ENCODE measurements at places on chromosomes 2 and 18.

GRCh38 chr2:222707689-222708273 is 36.3 kb downstream of the MOGAT1 start:
- DNase-seq, result no peak

GRCh38 chr2:62415019-62415431 is 91.0 kb downstream of the TMEM17 start:
- no peak for DNase-seq

GRCh38 chr2:206259376-206260187 is 14.9 kb upstream of the ZDBF2 start:
- DNase-seq, result no peak

DNA sequence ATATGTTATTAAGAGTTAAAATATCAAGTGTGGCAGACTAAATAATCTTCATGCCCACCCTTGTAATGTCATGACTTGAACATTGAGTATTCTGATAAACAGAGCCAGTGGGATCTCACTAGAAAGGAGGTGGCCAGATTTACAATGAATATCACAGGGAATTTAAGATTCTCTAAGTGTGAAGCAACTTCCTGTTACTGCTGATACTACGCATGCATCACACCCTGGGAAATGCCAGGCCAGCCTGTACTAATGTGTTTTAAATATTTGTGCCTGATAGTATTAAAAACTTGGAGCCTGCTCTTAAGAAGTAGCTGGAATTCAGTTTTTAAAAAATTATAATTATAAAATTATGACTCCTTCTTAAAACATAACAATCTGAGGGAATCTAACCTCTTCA is 148.3 kb downstream of the LAMA3 start:
- DNase-seq, result no peak

- DNase-seq, result no peak
These were observed 32.3 kb downstream of the KLF7 start for GRCh38 chr2:207133458-207133819.

- no peak for DNase-seq
These were observed 17.7 kb downstream of the SPDYA start for GRCh38 chr2:28828382-28828781.

DNA sequence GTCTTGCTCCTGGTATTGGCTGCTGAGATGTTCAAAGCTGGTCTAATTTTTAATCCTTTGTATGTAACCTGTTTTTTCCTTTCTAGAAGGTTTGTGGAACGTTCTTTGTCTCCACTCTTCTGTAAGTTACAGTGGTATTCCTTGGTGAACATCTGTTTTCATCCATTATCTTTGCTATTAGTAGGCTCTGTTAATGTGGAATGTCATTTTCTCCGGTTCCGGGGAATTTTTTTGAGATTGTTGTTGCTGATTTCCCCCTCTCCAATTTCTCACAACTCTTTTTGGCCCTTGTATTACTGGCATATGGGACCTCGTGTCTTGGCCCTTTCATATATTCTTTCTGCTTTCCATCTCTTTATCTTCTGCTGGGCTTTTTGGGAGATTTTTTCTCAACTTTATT is 63.4 kb downstream of the LCLAT1 start:
- DNase-seq, result no peak

- no peak for DNase-seq
These were observed 18.2 kb upstream of the DUSP2 start for GRCh38 chr2:96163415-96163767.

GRCh38 chr2:176565641-176566323 is 296.5 kb downstream of the MTX2 start:
- no peak for DNase-seq

- no peak for DNase-seq
These were observed 1.9 kb upstream of the IL36RN start for GRCh38 chr2:113057117-113057516.

DNA sequence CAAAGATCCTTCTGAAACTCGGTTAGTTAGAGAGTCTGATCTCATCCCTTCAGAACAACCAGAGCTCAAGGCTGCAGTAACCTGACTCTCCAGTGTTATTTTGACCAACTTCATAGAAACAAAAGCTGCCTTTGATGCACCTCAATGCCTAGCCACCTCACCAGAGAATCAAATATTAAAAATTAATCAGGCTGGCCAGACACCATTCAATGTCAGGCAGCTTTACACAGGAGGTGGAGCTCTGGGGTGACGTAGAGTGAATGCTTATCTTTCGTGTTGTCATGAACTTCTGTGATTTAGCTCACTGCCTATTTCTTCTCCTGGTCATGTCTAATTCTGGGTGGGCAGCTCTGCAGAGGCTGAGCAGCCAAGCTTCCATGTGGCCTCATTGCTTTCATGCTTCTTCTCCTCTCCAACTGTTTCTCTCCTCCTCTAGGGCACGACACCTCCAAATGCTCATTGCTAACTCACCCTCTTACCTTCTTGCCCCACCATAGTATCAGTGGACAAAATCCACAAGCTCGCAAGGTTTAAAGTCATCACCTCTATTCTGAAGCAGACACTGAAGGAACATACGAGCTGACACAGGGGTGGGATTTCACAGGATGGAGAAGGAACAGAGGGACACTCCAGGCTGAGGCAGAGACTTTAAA is 39.4 kb downstream of the AAK1 start:
- no peak for DNase-seq

GRCh38 chr2:6930923-6931647 is 13.9 kb downstream of the RNF144A start:
- no peak for DNase-seq

DNA sequence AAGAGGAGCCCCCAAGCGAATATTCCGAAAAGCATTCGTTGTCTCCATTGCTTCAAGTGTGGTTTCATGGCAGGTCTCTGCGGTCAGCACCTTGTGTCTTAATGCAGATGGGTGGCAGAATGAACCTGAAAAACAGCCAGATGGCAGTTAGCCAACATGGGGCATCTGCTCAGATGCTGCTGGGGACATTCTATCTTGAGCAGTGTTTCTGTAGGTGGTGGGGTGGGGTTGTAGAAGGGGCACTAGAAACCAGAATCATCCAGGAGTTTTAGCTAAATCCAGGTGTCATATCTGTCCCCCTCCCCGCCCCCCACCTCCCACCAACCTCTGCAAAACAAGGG is 42.1 kb downstream of the ST6GAL2 start:
- DNase-seq, result no peak

- no peak for DNase-seq
These were observed 322.2 kb upstream of the DDX18 start for GRCh38 chr2:117492209-117492851.

GRCh38 chr2:201696151-201696659 is 2.2 kb downstream of the MPP4 start:
- no peak for DNase-seq

- no peak for DNase-seq
These were observed 117.6 kb upstream of the DTNA start for GRCh38 chr18:34592481-34592880.

DNA sequence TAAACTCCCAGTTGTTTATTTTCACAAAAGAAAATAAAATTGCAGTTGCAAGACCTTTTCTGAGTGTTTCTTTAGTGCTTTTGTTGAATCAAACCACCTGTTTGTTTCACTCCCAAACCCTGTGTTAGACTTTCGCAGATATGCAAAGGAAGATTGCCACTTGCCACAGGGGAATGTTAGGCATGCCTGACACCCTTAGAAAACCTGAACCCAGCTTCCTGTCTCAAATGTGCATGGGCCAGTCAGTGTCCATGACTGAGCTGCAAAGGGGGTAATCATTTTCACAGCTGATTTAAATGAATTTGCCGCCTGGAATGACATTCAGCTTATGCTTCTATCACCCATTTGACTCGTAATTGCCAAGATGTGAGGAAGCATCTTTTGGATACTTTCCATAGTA is 17.5 kb downstream of the TGOLN2 start:
- DNase-seq, result no peak

DNA sequence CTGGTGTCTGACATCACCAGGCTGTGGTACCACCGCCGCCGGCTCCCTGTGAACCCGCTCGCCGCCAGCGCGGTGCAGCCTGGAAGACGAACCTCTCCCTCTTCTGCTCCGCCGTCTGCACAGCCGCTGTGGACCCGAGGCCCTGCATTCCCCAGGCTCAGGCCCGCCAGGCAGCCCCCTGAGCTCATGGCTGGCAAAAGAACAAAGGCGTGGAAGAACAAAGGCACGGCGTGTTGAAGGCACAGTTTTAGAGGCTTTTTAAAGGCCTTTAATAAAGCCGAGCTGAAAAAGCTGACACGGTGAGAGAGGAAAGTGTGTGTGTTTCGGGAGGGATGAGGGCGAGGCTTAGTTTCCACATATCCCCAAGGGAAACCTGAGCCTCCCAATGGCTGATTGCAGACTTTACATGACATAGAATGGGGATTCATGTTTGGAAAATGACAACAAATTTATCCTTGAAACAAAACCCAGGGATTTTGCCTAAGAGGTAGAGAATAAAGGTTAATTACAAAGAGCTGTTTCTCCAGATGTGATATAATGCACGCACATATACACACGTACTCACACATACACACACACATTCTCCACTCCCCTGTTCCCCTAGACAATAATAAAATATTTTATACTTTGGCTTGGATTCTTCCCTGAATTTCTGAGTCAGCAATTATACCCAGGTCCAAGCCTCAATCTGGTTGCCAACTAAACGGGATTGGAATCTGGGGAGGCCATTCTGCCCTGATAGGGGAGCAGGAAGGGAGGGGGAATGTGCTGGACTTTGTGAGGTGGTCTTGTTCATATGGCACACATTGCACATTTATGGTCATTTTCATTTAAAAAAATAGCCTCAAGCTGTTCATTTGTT is 39.7 kb downstream of the RFX8 start:
- DNase-seq, result no peak

DNA sequence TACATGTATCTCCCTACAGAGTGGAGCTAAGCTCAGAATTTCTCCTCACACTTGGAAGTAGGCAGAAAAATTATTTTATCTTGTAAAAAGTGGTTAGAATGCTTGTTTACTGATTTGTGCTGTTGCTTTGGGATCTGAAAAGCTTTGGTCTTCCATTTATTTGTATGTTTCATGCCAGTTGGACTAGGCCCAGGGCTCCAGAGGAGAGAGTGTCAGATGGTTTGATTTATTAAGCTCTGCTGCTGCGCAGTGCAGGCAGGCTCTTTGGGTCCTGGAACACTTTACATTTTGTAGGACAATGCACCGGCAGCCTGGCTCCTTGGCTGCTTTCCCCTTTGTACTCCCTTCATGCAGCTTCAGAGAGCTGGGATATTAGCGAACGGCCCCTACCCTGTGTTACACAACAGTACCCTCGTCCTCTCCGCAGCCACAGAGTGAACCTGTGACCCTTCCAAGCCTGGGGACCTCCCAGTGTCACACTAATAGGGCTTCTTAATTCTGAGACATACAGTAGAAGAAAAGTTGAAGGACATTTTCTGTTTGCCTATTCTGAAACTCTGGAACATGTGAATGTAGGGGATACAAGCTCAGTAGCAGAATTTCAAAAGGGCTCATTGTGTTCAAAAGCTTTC is 56.7 kb upstream of the EML6 start:
- peak; percentile 49 for DNase-seq

DNA sequence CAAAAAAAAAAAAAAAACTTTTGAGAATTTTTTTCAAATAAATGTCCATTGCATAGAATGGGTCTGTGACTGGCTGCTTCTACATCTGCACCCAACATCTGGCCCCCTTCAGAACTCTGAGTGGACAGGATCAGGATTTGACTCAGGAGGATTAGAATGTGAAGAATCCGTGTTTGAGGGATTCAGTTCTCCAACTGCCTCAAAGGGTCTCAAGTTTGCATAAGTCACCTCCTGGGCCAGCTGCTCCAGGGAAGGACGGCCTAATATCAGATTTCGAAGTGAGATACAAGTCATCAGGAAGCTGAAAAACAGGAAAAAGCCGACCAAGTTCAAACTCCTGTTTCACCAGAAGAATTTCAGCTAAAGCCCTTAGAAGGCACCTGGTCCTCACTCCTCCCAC is 10.9 kb downstream of the MAT2A start:
- no peak for DNase-seq

DNA sequence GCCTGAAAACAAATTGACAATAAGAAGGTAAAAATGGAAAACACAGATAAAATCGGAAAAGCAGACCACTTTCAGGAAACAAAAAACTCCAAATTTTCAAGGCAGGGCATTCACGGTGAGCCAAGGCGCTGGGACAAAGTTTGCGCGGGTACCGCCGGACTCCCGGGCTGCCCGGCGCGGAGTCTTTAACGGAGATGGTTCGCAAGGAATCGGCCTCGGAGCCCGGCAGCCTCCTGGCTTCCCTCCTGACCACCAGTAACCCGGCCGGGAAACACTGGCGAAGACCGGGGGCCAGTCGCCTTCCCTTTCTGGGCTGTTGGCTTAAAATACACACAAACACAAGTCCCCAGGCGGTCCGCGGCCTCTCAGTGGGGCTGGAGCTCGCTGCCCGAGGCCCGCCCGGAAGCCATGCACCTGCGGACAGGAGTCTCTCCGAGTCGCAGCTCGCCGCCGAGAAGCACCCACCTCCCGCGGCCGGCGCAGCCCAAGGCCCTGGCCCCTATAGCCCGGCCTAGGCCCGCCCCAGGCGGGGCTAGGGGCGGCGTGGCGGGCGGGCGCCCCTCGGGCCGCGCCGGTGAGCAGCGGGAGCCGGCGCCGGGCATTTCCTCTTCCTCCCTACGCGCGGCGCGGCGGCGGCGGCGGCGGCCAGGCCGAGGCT is 622 bp upstream of the KCMF1 start:
- no peak for DNase-seq

- DNase-seq, result no peak
These were observed 16.2 kb upstream of the BCL11A start for GRCh38 chr2:60569680-60570111.

Measured in amygdala (tissue), 56 donors.